ENCODE measurements at places on chromosomes 6 and 20.

DNA sequence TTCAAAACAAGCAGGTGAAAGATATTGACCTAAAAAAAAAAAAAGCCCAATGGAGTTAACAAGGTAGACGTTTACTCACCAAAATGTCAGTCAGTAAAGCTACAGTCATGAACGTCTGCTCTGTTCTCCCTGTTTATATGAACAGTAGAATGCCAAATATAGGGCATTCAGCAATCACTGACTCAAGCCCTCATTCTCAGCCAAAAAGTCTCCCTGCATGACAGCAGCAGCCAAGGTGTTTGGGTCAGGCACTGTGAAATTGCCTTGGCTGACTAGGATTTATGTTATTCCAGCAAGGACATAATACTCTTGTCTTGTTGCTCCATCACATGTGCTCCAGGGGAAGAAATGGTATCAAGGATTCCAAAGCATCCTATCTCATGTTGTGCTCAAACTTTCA lies 194.7 kb upstream of the RSPO3 start:
- DNase-seq = no peak

DNA sequence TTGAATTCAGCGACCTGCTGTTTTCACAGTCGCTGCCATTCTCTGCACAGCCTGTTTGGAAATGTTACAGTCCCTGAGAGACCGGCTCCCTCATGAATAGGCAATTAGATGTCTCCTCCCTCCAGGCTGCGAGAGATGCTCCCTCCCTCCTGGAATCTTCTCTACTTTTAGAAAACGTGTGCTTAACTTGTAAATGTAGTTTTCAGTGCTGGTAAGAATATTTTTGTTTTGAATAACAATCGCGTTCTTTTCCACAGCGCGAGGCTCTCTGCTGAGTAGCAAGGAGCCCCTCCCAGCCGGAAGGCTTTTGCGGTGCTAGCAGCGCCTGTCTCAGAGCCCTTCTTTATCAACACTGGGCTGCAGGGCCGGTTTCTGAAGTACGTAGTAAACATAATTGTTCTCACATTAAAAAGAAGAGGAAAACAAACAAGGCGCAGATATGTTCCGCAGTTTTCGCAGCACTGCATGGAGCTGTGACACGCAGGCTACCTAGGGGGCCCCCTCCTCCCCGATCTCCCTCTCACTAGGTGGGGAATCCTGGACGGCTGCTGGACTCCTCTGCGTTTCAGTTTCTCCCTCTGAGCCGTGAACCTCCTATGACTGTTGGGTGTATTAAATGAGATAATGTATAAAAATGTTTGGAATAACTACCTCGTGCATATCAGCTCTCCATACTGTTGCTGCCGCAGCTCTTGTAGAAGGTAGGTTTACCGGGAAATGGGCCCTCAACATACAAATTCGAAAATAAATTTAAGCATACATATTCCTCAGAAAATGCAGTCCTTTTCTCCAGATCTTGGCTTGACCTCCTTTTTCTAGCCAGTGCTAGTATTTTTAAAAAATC lies 79.0 kb upstream of the SPACA1 start:
- DNase-seq = no peak

DNA sequence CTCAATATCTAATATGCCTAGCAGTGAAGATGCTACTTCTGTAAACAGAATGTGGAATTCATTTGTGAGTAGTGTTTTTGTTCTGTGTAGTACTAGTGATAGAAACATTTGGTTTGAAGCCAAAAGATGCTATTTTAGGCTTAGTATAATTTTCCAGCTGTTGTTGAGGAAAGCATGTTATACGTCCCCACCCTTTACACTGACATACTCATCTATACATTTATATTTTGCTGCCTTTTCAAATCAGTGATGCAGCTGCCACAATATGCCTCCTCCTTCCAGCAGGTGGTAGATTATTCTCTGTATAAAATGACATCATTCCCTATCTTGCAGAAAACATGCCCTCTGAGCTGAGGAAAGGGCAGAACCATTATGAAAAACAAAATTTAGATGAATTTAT lies 1217.6 kb upstream of the GJE1 start:
- no peak for DNase-seq

GRCh38 chr6:131400054-131400778 lies 172.8 kb upstream of the ARG1 start:
- no peak for DNase-seq

- DNase-seq = no peak
Observed at GRCh38 chr6:138537106-138537505, 37.8 kb upstream of the NHSL1 start.
